ENCODE measurements at places on chromosomes 3 and 15. TPM values are rescaled to one million over a fixed set of nuclear protein-coding genes. Genes with fewer than 3 reads are reported as not detected.

DNA sequence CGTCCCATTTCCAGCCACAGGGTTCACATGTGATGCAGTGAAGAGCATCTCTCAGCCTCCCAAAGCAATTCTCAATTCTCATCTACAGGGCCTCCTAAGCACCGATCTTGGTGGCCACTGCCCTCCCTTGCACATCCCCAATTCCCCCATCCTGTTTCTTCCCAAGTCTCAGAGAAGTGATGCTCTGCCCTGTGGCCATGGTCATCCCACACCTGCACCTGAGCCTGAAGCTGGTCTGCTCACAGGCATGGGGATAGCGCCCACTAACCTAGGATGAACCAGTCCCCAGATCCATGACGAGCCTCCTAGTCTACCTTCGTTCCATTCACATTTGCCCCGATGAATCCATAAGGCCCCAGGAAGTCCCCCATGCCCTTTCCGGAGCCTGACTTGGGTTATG is 201.5 kb downstream of the UACA start:
- no peaks in the 10 kb centered on the region for H3K36me3 ChIP-seq
- no peak overlapping the region for H3K27ac ChIP-seq
- no peak for DNase-seq
- H3K4me3 ChIP-seq = no peak overlapping the region
- peaks cover 4% of the 10 kb centered on the region for H3K27me3 ChIP-seq

DNA sequence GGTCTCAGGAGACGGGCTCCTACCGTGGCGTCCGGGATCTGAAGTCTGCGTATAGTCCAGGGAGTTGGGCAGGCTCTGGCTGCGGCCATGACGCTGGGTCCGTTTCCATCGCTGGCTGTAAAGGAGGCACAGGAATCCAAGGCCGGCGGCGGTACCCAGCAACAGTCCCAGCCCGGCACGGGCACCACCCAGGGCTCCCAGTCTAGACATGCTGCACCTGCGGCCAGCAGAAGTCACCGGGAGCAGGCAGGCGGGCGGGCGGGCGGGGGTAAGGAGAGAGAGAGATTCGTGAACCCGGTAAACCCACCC is 526 bp downstream of the RMDN3 start:
- H3K27me3 ChIP-seq = no peaks in the 10 kb centered on the region
- peak overlapping the region; percentile 63 for H3K27ac ChIP-seq
- peaks cover 3% of the 10 kb centered on the region for H3K4me1 ChIP-seq

- no peak for DNase-seq
- no peaks in the 10 kb centered on the region for H3K27me3 ChIP-seq
- H3K4me1 ChIP-seq = no peaks in the 10 kb centered on the region
- H3K27ac ChIP-seq = no peak overlapping the region
Observed at GRCh38 chr3:2880218-2880756, 229.9 kb downstream of the IL5RA start.

Gene ADAMTS9
- polyA plus RNA-seq = 25.0 TPM

GRCh38 chr3:24272875-24273274 is 221.8 kb downstream of the THRB start:
- H3K27ac ChIP-seq = no peak overlapping the region
- H3K36me3 ChIP-seq = no peaks in the 10 kb centered on the region
- no peak overlapping the region for H3K4me3 ChIP-seq
- peaks cover 2% of the 10 kb centered on the region for H3K4me1 ChIP-seq
- H3K27me3 ChIP-seq = no peaks in the 10 kb centered on the region
- DNase-seq = no peak

- no peak for DNase-seq
- H3K36me3 ChIP-seq = peaks cover 2% of the 10 kb centered on the region
- H3K4me3 ChIP-seq = peak overlapping the region; percentile 94
- H3K4me1 ChIP-seq = peaks cover 19% of the 10 kb centered on the region
- H3K27me3 ChIP-seq = no peaks in the 10 kb centered on the region
Observed at GRCh38 chr3:149657321-149657925, 402 bp downstream of the WWTR1 start.

Gene CYP1A2
- polyA plus RNA-seq = not detected

DNA sequence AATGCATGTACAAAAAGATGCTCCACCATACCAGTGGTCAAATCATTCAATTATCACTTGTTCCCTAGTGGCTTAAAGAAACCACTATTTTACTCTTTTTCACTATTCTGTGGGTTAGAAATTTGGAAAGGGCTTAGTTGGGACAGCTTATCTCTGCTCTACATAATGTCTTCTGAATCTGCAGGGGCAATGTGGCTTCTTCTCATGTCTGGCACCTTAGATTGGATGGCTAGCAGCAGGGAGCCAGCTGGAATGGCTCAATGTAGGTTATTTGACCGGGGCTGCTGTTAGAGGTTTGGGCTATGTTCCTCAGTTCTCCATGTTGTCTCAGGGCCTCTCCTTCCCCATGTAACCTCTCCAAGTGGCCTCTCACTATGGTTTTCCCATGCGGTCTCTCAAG is 57.5 kb upstream of the EPHB1 start:
- no peaks in the 10 kb centered on the region for H3K4me1 ChIP-seq
- H3K27ac ChIP-seq = no peak overlapping the region
- H3K27me3 ChIP-seq = no peaks in the 10 kb centered on the region
- no peak overlapping the region for H3K4me3 ChIP-seq

DNA sequence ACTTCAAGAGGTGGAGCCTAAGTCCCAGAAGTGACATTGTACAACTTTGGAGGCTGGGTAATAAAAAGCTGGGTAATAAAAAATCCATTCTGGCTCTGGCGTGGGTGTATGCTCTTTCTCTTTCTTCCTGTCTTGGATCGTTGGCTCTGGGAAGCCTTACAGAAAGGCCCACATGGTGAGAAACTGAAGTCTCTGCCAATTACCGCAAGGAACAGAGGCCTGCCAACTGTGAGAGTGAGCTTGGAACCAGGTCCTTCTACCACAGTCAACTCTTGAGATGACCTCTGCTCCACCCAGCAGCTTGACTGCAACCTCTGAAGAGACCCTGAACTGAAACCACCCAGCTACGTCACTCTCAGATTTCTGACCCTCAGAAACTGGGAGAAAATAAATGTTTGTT is 51.0 kb downstream of the NR2F2 start:
- H3K36me3 ChIP-seq = no peaks in the 10 kb centered on the region
- H3K27me3 ChIP-seq = no peaks in the 10 kb centered on the region
- no peak overlapping the region for H3K27ac ChIP-seq
- H3K4me1 ChIP-seq = no peaks in the 10 kb centered on the region
- DNase-seq = peak; percentile 41
- no peak overlapping the region for H3K4me3 ChIP-seq
